Ureter (tissue), 1 donor: ENCODE measurements at places on chromosomes 6 and 20. TPM values are rescaled to one million over a fixed set of nuclear protein-coding genes. Genes with fewer than 3 reads are reported as not detected.

Gene BHLHE23
- total RNA-seq = not detected

Gene ADGB
- total RNA-seq = not detected

Gene BMP5
- 1.7 TPM for total RNA-seq

Gene RAET1L
- not detected for total RNA-seq

Gene TPBG
- total RNA-seq = 19.8 TPM

Gene VPS52
- total RNA-seq = 80.8 TPM

Gene TMEM244
- total RNA-seq = not detected

Gene DNAH8
- 0.13 TPM for total RNA-seq

Gene NEURL2
- total RNA-seq = 17.9 TPM

Gene FRK
- total RNA-seq = 11.5 TPM
